ELR (cell line): ENCODE measurements at places on chromosomes 3 and 15.

- DNase-seq: peak; percentile 10
These were observed 46.6 kb upstream of the MRPL3 start for GRCh38 chr3:131549340-131549739.

- DNase-seq: no peak
These were observed 24.5 kb upstream of the KLF13 start for GRCh38 chr15:31302029-31302657.

DNA sequence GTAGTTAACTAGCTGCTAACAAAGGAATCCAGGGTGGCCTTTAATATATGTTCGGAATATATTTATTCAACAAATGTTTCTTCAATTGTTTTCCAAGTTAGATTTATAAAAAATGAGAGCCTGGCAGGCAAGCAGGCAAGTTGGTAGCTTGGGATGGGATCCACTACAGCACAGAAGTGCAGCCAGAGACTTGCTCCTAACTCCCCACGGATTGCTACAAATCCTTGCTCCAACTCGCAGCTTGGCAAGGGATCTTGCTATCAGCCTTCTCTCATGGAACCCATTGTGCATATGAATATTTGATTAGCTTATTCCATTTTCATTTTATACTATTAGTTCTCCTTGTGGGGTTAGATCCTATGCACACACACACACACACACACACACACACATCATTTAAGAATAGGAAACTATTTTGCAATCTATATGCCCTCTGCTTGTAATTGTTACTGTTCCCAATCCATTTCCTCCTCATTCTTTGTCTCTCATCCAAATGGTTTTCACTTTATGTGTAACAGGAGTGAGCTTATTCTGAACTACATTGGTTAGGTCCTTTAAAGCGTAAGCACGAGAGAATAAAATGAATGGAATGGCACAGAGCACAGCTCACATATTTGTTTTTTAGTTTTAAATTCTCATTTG, 505.6 kb downstream of the LPP start:
- DNase-seq: no peak

DNA sequence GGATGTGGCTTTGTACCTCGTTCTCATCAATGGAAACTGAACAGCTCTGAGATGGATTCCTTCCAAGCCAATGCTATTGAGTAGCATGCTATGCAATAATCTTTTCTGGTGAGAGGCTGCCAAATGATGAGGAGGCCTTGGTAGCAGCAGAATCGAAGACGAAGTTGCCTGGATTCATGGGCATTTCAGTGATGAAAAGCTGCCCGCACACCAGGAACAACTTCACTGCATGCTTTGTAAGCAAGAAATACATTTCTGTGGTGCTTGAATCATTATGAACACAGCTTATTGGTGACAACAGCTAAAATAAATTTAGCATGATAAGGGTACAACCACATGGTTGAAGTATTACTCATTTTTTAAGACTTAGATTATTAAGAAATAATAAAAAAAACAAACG, 246.8 kb upstream of the ROBO1 start:
- peak; percentile 10 for DNase-seq

DNA sequence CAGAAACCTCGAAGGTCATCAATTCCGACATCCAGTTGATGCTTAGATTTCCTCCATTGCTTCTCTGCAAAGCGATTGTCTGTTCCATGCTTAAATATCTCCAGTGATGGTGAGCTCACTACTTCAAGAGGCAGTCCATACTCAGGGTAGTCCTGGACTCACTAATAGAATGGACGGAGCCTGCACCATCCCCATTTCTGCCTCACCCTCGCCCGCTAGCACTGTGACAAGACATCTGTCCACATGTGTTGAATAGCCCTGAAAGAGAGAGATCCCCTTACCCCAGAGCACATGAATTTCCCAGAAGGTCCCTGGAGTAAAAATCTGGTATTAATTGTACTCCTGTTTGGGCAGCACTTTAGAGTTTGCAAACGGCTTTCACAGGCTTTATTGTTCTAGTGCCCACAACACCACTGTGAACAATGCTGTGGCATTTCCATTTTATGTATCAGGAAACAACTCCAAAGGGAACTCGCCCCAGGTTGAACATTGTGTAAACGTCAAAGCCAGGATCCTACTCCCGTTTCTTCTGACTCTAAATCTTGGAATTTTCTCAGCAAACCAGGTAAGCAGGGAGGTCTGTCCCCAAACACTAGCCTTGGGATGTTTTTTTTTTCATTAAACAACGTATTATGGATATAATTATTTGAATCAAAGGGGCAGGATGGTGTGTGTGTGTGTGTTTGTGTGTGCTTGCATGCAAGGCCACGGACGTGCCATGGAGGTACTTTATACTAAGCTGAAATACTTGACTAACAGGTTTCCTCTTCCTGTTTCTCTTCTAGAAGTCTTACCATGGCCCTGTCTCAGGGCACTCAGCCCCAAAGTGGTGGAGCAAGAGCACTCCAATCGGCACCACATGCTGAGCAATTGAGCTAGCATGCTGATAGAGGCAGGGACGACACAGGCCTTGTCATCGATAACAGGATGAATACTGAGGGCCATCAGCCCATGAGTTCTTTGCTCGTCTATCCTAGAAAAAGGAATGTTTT, 198.3 kb downstream of the OPA1 start:
- DNase-seq: no peak

DNA sequence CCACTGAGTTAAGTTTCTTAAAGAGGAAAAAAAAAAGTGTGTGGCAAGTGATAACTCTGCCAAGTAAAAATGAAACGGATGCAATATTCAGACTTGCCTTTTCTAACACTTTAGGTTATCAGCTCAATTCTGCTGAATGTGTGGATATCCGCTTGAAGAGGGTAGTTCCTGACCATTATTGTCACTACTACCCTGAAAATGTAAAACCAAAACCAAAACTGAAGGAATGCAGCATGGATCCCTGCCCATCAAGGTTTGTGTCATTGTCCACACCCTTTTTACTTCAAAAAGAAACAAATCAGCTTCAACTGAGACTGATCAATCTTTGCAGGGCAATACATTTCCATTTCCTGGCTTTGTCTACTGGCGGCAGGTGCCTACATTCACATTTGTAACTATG, 236.1 kb downstream of the ADAMTSL3 start:
- DNase-seq: no peak

DNA sequence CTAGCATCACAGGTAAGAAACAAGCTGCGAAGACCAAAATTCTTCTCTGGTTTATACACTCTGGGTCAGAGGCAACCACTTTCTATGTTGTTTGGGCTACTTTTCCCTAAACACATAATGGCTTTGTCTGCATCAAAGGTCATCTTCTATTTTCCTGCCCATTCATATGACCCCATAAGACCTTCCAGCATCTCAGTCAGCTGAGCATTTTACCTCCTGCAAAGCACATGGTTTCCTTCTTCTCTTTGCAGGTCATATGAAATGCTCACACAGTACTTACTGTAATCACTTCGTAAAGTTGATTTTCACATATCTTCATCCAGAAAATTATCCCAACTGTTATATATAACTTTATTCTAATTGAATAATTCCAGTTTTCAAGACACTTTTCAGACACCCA, 34.8 kb downstream of the LIPC start:
- no peak for DNase-seq

DNA sequence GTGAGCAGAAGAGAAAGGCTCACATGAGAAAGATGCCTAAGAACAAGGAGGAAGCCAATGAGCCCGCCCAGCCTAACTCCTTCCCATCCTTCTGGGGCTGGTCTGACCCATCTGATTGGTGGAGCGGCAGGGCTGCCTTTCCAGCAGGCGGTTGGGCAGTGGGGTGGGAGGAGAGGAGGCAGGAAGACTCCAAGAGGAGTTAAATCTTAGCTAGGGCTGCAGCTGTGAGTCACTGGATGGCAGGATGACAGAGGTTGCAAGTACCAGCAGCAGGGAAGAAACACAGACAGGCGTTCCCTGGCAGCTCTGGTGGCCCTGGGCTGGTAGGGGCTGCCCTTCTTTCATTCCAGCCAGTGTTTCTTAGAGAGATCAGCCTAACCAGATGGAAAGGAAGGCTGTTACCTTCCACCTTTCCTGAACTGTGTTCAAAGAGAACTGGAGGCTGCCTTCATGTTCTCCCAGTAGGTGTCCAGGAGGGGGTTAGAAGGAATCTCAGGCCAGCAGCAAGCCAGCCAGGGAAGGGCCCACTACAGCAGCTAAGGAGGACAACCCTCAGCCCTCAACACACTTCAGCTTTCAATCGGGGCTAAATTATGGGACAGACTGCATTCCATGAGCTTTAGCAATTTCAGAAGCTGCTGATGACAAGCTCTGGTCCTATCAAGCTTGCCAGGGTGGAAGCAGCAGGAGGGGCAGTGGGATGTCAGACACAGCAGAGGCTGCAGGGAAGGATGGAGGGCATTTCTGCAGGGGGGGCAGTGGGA, 50.3 kb downstream of the CHSY1 start:
- DNase-seq: peak; percentile 97

DNA sequence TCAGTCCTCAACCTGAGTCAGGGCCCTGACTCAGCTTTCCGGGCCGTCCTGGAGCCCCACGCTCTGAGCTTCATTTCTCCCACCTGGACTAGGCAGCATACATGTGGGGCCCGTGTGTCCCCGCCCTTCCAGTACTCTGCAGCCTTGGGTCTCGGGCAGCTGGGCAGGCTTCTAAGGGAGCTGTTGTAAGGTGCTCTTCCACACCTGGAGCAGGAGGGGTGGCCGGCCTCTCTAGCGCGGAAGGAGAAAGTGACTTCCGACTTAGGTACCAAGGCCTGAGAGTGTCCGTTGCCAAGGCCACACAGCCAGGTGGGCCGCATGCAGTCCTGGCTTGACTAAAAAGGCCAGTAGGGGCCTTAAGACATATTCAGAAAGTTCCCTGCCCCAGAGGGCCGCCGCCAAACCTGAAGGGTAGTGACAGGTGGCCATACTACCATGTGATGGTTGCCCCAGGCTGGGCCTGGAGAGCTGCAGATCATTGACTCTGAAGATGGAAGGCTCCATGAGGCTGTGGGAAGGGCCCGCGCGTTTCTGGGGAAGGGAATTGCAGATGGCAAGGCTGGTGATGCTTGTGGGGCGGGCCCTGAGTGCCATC, 9.4 kb upstream of the SEMA3B start:
- no peak for DNase-seq

DNA sequence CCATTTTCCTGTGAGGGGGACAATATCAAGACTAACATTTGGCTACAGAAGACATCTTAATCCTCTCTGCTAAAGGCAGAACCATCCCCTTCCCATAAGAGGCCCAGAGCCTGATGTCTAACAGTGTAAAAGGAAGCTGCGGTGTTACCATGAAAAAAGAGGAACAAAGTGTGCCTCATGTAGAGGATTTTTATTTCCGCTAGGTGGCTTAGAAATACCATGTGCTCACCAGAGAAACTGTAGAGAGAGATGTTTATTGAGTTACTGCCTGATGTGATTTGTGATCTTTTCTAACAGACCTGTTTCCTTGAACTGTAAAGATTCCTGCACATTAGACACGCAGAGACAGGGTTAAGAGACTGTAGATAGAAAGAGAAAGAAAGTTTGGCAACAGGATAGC, 22.0 kb downstream of the OR5H15 start:
- DNase-seq: peak; percentile 33
